Forelimb muscle (tissue), 1 donor: ENCODE measurements at places on chromosomes 1 and 21. TPM values are rescaled to one million over a fixed set of nuclear protein-coding genes. Genes with fewer than 3 reads are reported as not detected.

GRCh38 chr1:88466011-88466410 lies 218.1 kb upstream of the PKN2 start:
- no peak for DNase-seq

GRCh38 chr1:212205843-212206242 lies 79.4 kb upstream of the PPP2R5A start:
- DNase-seq = no peak

DNA sequence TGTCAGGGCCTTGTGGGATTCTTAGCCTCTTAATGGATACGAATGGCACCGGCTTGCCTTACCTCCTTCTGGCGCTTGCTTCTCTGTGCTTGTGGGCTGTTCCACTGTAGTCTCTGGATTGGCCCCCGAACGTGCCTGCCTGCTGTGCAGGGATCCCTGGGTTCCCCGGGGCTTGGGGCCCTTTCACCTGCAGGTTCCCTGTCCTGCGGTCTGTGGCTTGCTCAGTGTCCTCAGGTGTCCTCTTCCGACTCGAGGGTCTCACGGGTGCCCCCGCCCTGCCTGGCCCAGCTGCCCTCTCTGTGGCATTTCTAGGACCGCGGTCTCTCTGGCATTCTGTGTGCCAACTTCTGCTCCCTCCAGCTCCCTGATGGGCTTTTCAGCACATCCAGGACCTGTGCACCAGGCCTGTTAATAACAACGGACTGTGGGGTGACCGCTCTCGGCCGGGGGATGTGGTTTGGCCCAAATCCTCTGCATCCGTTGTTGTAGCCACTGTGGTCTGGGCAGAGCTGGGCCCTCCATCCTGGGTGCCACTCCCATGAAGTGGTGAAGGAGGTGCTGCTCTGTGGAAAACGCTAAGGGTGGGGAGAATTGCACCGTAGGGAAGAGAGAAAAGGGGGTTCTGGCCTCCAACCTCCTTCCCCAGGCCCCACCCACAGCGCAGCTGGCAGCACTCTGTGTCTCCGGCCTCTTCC lies 12.4 kb downstream of the COL18A1 start:
- DNase-seq = no peak

- no peak for DNase-seq
Observed at GRCh38 chr1:71166178-71167173, 85.6 kb upstream of the ZRANB2 start.

DNA sequence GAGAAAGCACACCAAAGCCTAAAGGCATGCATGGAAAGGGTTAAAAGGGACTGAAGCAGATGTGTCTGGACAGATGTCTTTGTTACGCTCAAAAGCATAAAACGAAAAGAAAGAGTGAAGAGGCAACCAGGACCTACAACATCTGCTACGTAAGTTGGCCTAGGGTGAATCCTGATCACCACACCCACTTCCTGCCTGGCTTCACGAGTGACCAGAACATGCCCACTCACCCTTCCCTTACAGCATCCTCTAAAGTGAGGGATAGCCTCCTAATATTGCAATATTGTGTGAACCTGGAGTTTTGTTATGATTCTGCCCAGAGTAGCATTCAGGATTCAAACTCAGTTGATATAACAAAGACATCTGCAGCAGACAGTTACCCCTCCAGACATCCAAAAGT lies 10.6 kb upstream of the OLIG2 start:
- no peak for DNase-seq

DNA sequence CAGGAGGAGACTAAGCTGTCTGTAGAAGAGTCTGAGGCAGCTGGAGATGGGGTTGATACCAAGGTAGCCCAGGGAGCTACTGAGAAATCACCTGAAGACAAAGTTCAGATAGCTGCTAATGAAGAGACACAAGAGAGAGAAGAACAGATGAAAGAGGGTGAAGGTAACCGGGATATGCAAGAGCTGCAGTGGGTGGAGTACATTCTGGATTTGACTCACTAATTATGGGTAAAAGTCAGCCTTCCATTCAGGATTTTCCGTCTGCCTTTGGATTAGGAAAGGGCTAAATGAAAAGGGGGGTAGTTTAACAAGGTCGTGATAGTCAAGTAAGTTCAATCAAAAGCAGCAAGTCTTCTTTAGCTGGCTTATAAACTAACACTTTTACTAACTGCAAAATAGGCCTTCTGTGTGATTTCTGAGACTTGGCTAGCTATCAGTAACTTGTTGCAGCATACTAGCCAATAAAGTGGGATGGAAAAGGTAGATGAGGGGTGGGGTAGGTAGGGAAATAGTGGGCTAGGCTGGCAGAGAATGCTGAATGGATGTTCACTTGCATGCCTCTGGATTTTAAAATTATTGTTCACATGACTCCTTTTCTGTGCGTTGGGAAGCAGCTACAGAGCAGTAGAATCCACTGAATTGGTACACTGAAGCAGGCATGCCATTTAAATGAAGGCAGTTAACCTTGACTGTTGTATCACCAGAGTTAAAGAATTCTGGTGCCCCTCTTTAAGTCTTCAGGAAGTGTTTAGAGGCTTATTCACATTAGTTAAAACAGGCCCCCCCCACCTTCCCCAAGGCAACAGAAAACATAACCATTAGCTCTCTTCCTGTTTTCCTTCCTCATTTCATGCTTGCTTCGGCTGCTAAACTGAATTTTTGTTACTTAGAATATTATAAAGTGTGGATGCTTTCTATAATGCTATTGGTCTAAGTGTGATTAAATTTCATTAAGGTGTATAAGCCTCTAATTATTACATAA lies 15.4 kb downstream of the CCDC17 start:
- DNase-seq = no peak

DNA sequence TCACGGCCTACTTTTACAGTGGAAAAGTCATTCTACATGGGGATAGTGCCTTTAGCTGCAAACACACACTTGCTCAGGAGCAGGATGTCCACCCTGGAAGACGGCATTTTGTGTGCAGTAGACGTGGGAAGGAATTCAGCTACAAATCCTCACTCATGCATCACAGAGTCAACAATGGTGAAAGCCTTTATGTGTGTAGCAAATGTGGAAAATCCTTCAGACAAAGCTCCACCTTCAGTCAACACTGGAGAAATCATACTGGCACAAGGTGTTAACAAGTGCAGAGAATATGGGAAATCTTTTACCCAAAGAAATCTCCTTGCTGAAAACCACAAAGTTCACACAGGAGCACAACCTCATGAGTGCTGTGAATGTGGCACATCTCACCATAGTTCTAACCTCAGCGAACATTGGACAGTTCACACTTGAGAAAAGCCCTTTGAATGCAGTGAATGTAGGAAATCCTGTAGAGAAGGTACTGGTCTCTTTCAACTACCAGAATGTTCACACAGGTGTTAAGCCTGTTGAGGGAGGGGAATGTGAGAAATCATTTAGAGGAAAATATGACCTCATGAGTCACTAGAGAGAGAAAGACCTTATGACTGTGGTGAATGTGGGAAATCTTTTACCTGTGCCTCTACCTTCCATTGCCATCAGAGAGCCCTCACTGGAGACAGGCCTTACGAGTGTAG lies 101.8 kb downstream of the PTGS2 start:
- no peak for DNase-seq

DNA sequence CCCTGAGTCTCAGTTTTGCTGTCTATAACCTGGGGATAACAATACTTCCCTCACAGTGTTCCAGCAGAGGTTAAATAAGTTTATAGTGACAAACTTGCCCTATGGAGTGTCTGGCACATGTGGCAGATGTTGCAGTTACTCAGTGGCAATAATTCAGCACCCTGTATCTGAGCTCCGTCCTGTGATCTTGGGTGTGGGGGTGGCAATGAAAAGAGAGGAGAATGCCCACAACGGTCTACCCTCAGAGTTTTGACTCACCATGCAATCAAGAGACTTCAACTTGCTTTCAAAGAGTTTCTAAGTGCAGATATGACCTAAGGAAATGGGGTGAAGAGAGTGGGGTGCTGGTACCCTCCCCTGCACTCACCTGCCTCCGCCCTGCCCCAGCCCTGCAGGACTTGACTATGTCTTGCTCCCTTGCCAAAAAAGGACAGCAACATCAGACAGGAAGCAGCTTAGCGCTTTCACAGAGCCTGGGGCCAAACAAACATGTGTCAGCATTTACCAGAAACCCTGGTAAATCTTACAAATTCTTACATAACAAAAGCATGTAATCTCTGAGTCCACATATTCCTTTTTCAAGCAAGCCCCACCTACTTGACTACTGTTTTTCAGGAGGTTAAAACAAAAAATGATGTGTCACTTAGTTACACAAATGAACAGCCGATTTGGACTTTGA lies 185.1 kb upstream of the CAMK1G start:
- DNase-seq = no peak

Gene PLEKHN1
- 0.08 TPM for polyA plus RNA-seq

DNA sequence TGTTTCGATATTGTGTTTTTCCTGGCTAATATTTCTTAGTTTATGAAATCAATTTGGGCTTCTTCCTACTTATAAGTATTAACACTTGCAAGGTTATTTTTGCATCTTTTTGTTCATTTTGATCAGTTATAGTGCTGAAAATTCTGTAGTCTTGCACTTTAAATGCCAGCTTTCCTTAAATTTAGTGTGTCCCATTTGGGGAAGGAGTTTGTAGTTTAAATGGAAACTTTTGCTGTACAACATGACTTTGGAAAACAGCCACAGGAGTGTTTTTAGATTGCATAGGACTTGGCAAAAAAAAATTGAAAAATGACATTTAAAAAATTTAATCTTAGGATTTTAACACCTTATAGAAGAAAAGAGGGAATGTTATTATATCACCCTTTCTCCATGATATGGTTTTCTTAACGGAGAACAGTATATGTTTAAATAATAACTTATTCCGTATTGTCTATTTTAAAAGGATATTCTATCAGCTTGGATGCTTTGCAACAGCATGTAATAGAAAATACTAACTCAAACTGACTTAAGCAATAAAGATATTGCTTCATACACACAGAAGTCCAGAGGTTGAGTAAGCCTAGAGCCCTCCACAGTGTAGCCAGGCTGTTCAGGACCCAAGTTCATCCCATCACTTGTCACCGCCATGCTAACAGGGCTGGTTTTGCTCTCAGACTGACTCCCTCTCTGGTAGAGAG lies 53.8 kb downstream of the LYPLAL1 start:
- no peak for DNase-seq

DNA sequence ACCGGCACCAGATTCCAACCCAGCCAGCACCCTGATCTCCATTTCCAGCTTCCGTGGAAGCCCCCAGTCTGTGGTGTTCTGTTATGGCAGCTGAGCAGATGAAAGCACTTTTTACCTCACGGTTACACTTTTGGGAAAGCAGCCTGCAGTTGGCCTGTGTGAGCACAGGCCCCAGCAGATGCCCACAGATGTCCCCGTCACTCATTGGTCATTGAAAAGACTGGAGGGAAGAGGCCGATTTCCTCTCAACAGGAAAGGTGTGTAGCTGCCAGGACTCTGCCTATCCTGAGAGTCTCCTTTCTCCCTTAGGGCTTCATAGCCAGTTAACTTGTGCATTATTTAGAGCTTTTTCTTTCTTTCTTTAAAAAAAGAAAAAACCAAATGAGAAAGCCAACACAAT lies 123.0 kb downstream of the PCBP3 start:
- DNase-seq = no peak

DNA sequence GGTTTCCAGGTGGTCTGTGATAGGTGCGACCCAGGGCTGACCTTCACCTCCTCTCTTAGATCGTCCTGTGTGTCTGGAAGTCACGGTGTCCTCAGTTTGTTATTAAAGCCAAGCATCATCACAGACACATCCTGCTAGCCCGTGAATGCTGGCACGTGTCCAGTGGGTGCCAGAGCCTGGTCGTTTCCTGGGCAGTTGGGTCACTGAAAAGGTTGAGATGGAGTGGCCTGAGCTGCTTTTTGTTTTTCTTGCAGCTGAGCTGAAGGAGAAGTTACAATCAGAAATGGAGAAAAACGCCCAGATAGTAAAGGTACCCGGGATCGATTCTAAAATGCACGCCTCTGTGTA lies 23.2 kb downstream of the PCNT start:
- DNase-seq = no peak

DNA sequence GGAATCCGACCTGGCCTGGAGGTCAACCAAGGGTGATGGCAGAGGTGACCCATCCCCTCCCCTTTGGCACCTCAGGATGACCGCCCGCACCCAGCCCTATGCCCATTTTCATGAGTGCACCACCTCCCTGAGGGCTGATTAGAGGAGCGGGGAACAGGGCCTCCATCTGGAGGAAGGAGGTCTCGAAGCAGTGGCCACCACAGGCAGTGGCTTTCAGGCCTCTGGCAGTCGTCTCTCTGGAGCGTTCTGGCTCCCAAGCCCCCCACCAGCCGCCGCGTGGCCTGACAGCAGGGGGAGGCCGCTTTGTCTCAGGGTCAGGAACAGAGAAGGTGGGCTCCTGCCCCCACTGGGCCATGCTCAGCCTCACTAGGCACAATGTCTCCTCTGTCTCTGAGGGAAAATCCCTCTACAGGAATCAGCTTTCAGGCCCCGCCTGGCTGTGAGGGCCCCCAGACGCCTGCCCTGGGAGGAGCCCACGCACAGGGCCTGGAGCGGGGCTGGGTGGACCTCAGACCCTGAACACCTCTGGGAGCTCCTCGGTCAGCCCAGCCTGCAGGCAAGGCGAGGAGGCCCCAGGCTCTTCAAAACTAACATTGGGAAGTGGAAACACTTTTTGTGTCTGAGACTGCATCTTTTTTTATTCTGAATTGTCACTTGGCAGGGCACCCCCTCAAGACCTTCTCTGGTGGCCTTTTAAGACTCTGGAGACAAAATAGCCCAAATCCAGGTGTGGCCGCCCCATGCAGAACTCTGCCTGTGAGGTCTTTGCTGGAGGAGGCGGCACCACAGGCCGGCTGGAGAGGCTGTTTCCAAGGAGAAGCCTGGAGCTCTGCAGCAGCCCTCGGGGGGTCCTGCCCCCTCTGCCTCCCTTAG lies 127.7 kb upstream of the ARHGEF16 start:
- DNase-seq = no peak

Gene ILDR2
- 2.5 TPM for polyA plus RNA-seq

Gene XCL2
- 0.27 TPM for polyA plus RNA-seq

Gene LINGO4
- polyA plus RNA-seq = 0.47 TPM

Gene BATF3
- 1.3 TPM for polyA plus RNA-seq

DNA sequence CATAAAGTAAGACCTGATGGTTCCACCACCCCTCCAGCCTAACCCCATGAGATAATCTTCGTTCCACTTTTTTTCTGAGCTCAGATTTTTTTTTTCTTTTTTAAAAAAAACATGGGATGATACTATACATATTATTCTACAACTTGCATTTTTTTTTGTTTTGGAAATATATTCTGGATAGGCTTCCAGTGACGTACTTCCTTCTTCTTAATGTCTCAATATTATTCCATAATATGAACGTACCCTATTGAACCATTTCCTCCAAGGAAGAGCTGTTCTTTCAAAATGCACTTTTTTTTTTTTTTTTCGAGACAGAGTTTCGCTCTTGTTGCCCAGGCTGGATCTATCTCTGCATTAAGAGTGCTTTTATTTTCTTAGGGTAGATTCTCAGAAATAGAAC lies 1.5 kb downstream of the EDEM3 start:
- DNase-seq = no peak

- DNase-seq = no peak
Observed at GRCh38 chr1:41713557-41714327, 205.0 kb downstream of the HIVEP3 start.
